ENCODE measurements at places on chromosomes 2 and 18.

GRCh38 chr2:55223958-55224760 lies 7.9 kb downstream of the CLHC1 start:
- DNase-seq: no peak

DNA sequence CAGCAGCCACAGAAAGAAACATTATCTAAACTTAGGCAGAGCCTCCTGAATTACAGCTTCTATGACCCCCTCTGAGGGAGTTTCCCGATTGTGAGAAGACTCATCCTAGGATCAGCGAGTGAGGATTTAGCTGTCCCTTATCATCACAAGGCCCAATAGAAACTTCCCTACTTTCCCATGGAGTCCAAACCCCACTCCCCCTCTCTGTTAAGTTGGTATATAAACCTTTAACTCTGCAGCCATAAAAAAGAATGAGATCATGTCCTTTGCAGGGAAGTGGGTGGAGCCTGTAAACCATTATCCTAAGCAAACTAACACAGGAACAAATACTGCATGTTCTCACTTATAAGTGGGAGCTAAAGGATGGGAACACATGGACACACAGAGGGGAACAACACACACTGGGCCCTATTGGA lies 78.8 kb downstream of the MYL12B start:
- no peak for DNase-seq

DNA sequence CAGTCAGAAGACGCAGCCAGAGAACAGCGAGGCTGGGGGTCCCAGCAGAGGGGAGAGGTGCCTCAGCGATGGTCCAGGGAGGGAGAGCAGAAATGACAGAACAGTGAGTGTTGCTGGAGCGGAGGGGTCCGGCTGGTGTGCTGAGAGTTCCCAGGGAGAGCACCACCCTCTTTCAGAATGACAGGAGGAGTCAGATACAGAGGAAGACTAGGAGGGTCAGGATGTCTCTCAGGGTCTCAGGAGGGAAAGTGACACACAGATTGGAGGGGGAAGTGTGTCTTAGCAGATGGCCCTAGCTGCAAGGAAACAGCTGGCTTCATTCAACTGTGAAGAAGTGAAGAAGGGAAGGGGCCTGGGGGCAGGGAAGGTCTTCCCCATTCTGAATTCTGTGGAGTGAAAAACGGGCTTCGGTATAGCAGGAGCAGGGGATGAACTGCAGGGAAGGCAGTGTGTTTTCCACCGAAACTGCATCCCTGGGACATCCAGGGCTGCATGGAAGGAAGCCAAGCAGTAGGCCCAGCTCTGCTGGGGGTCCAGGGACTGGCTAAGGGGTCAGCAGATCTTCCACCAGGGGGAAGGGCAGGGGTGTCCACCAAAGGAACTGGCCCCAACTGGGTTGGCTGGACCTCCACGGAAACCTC lies 90.0 kb upstream of the OTOS start:
- no peak for DNase-seq

DNA sequence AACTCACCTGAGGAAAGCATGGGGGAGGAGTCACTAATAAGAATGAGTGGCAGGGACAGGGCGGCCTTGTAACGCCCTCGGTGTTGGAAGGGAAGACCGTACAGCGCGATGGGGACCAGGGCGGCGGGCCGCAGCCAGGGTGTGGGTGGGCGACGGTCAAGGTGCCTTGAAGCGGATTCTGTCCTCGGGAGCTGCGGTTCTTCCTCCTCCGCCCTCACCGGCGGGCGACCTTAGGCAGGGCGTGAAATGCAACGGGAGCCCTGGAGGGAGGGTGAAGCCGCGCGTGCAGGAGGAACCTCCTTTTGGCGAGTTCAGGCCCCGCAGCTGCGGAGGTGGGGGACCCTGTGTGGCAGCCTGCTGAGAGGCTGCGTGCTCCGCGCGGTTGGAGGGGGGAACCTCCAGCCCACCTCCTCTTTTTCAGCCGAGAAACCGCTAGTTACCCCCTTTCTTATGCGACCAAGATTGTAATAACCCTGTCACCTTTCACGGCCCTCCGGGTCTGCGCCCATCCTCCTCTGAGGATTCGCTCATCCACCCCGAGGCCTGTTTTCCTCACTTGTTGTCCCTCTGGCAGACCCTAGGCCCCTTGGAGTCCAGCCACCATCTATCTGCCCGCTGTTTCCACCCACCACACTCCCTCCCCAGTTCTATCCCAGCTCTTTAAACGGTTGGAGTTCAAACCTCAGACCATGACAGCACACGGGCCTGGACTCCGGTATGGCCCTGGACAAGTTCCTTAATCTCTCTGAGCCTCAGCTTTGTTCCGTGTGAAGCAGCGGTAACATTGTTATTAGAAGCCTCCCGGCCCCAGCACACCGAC lies 823 bp upstream of the RNU2-63P start:
- no peak for DNase-seq

DNA sequence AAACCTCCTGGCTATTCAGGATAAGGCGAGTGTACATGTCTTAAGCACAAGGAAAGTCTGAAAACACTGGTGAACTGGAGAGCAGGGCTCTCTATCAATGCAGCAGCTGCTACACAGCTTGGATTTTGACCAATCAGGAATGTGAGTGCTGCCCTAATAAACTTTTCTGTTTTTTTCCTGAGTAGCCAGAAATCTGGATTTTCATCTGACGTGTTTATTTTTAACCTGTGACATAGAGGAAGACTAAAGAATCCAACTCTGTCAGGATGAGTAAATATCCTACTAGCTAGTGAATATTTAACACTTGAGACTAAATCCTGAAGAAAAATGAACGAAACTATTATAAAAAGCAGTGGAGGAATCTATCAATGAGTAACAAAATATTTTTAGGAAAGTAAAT lies 1638.9 kb downstream of the LRP1B start:
- DNase-seq: no peak

DNA sequence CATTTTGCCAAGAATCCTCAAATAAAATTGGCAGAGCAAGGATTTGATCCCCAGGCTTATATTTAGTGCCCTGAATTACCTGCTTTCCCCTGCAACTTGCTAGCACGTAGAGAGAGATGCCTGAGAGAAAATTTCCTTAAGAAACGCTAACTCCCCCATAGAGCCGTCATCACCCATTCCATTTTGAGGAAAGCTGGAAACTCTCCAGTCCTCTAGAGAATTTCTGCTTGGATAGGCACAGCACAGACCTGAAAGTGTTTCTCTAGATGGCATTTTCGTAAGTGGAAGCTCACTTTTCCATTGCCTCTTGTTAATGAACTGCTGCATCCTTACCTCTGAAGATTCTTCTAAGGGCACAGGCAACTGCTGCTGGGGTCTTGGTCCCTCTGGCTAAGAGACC lies 277.8 kb upstream of the SIX2 start:
- DNase-seq: no peak

DNA sequence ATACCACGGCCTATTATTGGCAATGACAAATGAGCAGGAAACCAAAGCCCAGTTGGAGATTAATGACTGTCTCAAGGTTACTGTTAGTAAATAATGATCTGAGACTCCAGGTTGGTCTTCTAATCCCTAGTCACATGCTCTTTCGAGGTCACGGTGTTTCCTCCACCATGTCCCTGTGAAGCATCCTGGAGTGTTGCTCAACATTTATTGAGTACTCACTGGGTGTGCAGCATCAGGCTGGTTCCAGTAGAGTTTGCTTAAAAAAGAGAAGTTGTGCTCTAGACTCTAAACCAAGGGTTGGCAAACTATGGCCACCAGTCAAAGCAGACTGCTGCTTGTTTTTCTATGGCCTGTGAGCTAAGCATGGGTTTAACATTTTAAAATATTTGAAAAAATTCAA lies 263.8 kb upstream of the ATP5MC3 start:
- DNase-seq: no peak

DNA sequence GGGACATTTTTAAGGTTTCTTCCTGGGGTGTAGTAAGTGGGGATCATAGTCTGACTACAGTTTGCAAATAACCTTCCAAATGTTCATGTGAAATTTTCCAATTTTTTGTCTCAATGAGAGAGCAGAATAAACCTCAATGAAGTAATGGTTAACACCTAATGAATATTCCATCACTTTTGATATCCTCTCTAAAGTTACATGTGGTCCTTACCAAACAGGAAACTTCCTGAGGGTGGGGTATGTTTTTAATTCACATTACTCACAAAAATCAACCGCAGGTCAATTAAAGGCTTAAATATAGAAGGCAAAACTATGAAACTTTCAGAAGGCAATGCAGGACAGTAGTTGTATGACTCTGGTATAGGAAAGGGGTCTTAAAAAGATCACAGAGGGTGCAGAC lies 13.2 kb downstream of the ZNF407 start:
- DNase-seq: no peak

DNA sequence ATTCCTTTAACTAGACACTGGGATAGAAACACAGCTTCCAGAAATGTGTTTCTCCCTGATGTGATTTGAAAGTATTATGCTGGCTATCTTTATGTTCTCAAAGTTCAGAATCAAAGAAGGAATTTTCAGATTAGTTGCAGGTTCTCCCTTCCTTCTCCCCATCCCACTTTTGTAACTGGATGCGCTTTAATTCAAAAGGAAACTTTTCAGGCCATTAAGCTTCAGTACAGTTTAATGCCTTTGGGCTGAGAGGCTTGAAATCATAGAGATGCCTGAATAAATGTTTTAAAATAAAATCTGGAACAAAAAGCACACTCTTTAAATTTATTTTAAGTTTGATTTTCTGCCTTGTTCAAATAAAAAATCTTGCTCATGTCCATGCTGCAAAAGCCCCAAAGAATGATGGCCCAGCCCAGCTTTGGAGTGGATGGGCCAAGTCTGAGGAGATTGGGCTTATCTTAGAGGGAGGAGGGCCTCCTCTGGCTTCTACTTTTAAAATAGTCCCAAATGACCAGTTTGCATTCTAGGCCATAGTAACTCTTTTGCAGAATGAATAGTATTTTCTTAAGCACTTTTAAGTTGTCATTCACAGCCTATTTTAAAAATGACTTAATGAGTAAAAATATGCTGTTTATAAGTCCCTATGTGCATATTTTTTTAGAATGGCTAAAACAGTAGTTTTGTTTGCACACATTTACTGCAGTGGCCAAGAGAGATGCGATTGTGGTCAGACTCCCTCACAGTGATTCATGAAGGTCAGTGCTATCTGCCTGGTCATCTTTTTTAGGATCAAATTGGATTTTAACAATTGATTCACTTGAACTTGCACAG lies 129.2 kb downstream of the MTX2 start:
- no peak for DNase-seq

GRCh38 chr18:61998957-61999356 lies 106.2 kb upstream of the RNF152 start:
- no peak for DNase-seq

DNA sequence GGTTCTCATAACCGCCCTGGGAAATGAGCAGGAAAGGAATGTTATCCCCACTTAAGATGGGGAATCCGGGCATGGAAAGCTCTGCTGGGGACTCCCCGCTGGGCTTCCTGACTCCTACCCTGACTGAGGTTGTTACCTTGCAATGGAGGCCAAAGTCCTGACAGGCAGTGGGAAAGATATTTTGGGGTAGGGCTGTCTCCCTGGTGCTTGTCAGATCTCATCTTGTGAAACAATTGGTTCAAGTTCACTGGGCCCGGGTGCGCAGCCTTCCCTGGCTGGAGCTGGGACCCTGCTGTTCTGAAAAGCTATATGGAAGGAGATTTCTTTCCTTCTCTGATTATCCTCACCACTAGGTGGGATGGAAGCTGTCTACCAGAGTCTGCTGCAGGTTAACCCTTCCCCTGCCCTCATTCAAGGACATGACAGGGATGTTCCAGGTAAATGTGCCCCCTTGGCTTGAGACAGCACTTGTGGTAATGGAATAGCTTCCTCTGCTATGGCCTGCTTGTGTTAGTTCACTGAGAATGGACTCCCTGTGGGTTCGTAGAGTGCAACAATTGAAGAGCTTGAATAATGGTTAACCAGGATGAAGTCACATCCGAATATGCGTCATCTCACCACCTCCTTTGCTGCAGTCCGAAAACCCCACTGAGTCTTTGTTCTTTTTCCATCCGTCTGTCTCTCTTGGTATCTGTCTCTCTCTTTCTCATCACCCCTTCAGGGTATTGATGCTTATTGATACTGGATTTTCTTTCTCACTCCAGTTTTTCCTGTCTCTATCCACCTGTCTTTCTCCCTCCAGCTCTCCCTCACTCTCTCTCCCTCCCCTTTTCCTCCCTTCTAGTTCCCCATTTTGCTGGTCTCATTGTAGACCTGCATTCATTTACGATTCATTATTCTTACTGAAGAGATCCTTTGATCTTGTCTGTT lies 67.8 kb upstream of the EPAS1 start:
- DNase-seq: no peak

- DNase-seq: no peak
Measured at GRCh38 chr2:85266146-85267041, 61.4 kb downstream of the TGOLN2 start.

- DNase-seq: no peak
Measured at GRCh38 chr18:49185623-49186022, 234.9 kb upstream of the SMAD7 start.

GRCh38 chr2:1772471-1773267 lies 28.4 kb upstream of the PXDN start:
- no peak for DNase-seq

GRCh38 chr18:12891561-12891960 lies 7.5 kb upstream of the PTPN2 start:
- no peak for DNase-seq

GRCh38 chr18:10687161-10687925 lies 161.5 kb downstream of the NAPG start:
- no peak for DNase-seq

GRCh38 chr2:27191070-27191829 lies 20.6 kb upstream of the ATRAID start:
- DNase-seq: peak; percentile 40

DNA sequence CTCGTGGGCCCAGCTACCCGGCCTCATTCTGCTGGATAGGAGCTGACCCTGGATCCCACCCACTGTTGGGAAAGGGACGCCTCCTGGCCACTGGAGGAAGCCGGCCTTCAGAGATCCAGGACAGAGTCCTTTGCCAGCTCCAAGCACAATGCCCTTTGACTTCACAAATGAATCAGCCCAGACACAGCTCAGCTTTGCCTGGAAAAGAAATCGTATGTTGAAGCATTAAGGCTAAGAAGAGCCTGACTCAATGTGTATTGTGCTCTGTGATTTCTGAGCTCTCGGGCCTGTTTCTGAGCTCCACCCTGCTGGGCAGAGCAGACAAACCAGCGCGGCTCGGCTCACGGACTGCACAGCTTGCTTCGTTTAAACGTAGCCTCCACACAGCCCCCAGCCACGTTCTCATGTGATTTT lies 162.9 kb upstream of the APCDD1 start:
- DNase-seq: no peak

GRCh38 chr18:78871618-78872017 lies 108.0 kb upstream of the SALL3 start:
- DNase-seq: no peak

DNA sequence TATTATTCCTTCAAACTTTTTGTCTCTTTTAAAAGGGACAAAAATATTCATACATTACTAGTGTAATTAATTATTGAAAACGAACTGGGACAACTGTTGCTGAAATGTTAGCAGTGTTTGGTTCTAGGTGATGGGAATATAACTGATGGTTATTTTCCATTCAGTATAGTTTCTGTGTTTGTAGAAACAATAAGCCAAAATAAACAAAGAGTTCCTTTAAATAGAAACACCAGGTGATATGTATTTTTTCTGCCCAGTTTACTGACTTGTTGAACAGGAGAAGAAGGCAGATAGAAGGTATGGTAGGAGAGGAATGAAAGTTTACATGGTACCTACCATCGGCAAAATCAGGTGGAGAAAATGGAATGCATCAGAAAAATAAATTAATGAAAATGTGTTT lies 74.2 kb downstream of the LYPD6B start:
- DNase-seq: no peak

- DNase-seq: no peak
Measured at GRCh38 chr2:121031568-121032340, 253.2 kb downstream of the TFCP2L1 start.

GRCh38 chr2:159201360-159202063 lies 85.0 kb downstream of the WDSUB1 start:
- DNase-seq: no peak

GRCh38 chr2:127164761-127165538 lies 55.1 kb downstream of the CYP27C1 start:
- no peak for DNase-seq

Data from KG1 (cell line).